ENCODE measurements at places on chromosomes 5 and 9.

DNA sequence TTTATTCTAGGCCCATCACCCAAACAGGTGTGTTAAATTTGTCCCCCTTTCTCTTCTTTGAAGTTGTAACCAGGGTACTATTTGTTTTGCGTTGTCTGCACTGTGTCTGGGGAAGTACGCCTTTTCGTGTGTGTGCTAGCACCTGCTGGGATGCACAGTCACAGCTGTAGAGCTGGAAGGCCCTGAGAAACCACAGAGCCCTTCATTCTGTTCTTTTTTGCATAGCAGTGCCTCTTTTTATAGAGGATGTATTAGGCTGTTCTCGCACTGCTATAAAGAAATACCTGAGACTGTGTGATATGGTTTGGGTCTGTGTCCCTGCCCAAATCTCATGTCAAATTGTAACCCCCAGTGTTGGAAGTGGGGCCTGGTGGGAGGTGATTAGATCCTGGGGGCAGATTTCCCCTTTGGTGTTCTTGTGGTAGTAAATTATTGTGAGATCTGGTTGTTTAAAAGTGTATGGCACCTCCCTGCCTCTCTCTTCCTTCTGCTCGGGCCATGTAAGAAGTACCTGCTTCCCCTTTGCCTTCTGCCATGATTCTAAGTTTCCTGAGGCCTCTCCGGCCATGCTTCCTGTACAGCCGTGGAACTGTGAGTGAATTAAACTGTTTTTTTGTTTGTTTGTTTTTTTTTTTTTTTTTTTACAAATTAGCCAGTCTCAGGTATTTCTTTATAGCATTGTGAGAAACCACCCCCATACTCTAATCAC is 14.0 kb downstream of the SEC61B start:
- DNase-seq, result no peak

GRCh38 chr9:70485273-70485858 is 70.9 kb upstream of the KLF9 start:
- DNase-seq, result no peak

GRCh38 chr9:28197653-28198052 is 624.4 kb upstream of the C9orf72 start:
- DNase-seq, result no peak

GRCh38 chr5:172453206-172453985 is 929 bp downstream of the SH3PXD2B start:
- no peak for DNase-seq

GRCh38 chr5:102049517-102049916 is 246.6 kb downstream of the SLCO4C1 start:
- no peak for DNase-seq

- DNase-seq, result no peak
These were observed 26.2 kb upstream of the ACOT12 start for GRCh38 chr5:81420039-81420667.

- no peak for DNase-seq
These were observed 146.4 kb downstream of the ENTREP1 start for GRCh38 chr9:69471433-69471832.

DNA sequence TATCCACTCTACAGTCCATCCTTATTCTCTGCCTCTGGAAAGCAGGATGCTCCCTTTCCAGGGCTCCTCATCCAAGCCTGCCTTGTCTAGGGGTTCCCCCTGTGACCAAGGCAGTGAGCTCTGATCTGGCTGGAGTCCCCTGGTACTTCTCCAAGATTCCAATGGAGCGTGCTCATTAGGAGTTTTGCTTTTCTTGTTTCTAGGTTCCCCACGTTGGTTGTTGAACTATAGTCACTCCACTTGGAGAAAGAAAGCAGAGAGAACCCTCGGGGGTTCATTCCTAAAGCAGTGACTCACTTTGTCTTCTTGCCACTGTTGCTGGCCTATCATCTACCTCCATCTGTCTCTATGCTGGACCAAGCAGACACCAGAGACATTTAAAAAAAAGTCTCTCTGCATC is 192.6 kb downstream of the TLE4 start:
- DNase-seq, result no peak
